GM19239 (cell line): ENCODE measurements at places on chromosomes 6 and 20.

- peak; percentile 50 for DNase-seq
Measured at GRCh38 chr20:51497542-51498467, 44.7 kb downstream of the NFATC2 start.

GRCh38 chr6:1312203-1312472 is 240 bp downstream of the FOXQ1 start:
- DNase-seq: no peak

GRCh38 chr6:33207552-33208090 is 679 bp upstream of the RING1 start:
- DNase-seq: no peak

GRCh38 chr20:32128167-32128566 is 18.7 kb downstream of the TM9SF4 start:
- no peak for DNase-seq

DNA sequence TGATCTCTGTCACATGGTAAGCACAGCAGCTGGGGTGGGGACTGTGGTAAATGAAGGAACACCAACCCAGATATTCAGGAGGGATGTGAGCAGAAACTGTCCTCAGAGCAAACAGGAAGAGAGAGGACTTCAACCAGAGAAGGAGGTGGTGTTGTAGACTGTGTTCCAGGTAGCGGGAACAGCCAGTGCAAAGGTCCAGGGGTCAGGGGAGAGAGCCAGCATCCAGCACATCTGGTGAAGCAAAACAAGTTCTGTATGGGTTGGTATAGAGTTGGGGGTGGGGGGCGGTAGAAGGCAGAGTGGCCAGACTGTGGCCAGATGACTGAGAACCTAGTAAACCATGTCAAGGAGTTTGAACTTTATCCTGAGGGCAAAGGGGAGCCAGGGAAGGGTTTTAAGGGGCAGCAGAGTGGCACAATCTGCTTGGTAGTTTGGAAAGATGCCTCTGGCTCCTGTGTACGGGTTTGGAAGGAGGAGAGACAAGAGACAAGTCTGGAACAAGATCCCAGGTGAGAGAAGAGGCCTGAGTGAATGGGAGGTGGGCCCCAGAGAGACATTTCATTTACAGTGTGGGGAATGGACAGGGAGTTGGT is 27.8 kb upstream of the TTPAL start:
- no peak for DNase-seq

DNA sequence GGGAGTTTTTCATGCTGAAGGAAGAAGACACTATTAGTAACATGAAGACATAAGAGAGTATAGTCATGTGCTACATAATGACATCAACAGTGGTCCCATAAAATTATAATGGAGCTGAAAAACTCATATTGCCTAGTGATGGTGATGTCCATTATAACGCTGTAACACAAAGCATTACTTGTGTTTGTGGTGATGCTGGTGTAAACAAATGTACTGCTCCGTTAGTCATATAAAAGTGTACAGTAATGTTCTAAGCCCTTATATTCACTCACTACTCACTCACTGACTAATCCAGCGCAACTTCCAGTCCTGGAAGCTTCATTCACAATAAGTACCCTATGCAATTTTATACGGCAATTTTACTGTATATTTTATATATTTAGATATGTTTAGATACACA is 26.8 kb upstream of the ASF1A start:
- no peak for DNase-seq

DNA sequence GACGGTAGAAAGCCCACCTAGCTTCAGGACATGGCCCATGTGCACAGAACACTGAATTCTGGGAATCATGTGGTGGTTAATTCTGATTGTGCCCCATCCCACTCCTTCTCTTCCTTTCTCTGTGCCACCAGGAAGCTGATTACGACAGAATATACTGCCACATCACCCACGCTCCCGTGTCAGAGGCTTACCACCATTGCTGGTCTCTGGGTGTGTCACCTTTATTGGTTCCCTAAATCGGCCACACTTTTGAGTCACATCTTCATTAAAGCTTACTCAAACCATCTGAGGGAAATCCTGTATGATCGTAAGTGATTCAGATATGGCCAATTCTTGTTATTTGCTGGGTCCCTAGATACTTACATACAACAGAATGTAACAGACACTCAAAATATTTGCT is 3.1 kb downstream of the TRMT6 start:
- no peak for DNase-seq

- no peak for DNase-seq
Measured at GRCh38 chr6:36786055-36786675, 53.1 kb downstream of the CPNE5 start.

DNA sequence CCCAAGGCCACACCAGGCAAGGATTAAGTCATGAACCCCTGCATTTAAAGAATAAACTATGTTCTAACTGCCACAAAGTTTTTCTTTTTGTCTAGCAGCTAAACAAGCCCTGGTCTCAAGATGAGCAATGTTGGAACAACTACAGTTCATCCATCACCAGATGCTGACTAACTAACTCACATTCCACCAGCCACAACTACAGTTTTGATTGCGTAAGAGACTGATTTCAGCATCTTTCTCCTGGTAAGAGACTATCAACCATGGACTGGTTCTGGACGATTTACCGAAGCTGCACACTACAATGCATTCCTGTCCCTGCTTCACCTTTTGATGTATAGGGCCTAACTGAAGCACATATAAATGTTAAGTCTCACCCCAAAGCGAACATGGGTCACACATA is 43.0 kb downstream of the F13A1 start:
- no peak for DNase-seq

GRCh38 chr6:101826678-101827077 is 433.2 kb downstream of the GRIK2 start:
- no peak for DNase-seq

GRCh38 chr6:21514288-21514687 is 79.3 kb upstream of the SOX4 start:
- no peak for DNase-seq

DNA sequence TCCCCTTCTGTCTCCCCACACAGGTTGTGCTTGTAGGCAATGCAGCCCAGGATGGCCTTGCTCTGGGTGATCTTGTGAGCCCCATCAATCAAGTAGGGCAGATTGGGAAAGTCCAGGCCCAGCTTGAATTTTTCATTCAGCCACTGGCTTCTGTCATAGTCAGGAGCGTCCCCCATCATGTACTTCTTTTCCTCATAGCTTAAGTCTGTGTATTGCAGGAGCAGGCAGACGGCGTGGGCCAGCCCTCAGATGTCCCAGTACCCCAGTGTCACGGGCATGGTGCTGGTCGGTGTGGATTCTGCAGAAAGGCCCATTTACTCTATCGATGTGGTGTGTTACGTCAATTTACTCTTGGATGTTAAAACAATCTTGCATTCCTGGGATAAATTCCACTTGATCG is 40.1 kb upstream of the SLC16A10 start:
- DNase-seq: no peak

DNA sequence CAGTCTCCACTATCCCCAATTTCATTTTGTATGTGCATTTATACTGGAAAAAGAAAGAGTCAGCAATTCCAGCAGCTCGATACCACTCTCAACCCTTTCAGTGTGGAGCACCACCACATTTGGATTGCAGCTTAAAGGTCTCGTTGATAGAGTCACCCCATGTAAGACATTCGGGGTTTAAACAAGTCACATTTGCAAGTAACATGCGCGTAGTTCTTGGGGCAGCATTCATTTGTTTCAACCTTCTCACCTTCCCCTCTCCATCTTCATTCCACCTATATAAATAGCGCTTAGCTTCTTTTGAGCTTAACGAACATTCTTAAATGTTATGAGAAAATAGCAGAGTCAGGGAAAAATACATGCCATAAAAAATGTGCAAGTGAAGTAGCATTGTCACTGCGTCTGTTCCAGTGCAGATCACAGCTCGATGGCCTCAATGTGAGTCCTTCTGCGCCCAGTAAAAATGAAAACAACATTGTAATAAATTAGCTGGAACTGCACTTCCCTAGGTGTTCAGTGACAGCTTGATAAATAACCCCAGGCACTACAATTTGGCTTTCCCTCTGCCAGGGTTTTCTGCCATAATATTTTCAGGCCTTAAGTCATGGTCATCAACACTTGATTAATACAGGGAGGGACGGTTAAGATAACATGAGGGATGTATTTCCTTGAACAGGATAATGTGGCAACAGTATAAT is 737.8 kb upstream of the NRSN1 start:
- no peak for DNase-seq

GRCh38 chr6:10587656-10588406 is 66.7 kb downstream of the GCNT2 start:
- DNase-seq: no peak

DNA sequence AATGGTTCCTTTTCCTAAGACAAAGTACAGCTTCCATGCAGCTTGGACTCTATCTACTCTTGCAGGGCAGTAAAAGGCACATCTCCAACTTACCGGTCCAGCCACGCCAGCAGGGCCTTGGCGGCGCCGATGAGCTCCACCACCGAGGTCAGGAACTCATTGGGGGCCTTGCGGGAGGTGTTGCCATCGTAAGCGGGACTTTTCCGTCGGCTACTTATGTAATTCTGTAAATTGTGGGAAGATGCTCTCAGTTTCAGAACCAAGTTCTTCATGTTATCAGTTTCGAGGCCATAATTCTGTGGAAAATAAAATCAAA is 68.5 kb downstream of the CNKSR3 start:
- no peak for DNase-seq

DNA sequence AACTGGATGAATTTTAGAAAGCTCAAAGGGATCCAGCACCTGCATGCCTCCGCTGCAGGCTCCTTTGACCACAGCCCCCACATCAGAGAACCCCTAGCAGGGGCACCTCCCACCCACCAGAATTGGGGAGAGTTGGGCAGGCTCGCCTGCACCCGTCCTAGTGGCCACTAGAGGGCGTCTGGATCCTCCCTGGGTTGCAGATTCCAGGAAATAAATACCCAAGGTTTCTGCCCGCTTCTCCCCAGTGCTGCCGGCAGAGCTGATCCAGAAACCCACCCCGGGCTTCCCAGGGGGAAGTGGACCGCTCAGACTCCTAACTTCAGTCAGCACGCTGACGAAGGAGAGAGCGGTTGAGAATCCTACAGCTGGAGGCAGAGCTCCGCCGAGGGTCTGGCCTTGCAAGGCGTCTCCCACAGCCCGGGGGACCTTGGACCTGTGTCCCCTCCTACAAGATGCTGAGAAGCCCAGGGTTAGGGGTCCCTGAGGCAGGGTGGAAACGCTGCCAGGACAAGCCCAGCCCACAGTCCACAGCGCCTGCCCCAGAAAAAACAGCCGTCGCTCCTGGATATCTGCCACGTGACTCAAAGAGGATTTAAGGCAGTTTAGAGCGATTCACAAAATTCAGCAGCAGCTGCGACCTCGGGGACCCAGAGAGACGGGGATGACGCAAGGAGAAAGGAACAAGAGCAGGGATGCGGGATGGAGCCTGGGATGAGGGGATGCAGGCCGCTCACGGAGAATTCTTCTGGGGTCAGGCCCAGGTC is 32.6 kb upstream of the PHACTR3 start:
- DNase-seq: peak; percentile 85

DNA sequence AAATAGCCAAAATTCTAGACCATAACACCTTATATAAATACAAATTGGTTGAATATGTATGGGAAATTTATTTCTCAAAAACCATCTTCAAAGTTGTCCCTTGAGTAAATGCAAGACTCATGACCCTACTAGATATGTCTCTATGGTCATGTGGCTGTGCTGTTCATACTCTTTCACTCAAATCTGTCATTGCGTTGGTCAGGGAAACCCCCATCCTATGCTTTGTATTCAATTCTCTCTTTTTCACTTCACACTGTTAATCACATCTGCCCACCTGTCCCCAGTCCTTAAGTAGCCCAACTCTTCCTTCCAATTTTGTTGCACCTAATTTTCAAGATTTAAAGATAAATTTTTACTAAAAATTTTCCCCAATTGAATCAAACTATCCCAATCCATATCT is 51.0 kb downstream of the RPS12 start:
- DNase-seq: no peak

GRCh38 chr6:30802731-30803130 is 58.4 kb upstream of the IER3 start:
- DNase-seq: no peak

GRCh38 chr20:37354210-37355195 is 8.6 kb downstream of the SRC start:
- no peak for DNase-seq

DNA sequence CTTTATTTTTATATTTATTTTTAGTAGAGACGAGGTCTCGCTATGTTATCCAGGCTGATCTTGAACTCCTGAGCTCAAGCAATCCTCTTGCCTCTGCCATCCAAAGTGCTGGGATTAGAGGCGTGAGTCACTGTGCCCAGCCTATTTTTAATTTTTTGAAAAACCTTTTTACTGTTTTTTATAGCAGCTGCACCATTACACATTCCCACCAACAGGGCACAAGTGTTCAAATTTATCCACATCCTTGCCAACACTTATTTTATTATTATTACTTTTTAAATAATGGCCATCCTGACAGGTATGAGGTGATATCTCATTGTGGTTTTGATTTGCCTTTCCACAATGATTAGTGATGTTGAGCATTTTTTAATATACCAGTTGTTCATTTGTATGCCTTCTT is 42.5 kb downstream of the PACSIN1 start:
- DNase-seq: no peak

DNA sequence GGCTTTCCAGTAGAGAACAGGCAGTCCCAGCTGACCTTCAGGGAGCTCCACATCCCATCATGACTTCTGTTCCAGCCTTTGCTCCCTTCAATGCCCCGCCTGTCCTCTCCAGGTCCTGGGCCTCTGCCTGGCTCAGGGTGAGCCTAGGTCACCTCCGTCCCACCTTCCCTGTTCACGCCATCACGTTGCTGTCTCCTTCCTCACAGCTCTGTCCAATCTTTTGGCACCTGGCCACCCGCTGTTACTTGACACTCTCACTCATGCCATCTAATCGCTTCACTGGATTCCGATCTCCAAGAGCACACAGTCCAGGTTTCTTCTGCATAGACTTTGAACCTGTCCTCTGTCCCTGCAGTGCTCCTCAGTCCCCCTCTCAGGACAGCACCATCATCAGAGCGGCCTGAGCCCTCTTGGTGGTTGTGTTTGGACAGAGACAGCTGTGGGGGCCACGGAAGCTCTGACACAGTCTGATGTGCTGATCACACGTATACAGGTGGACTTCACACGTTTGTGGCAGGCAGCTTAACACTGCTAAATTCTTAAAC is 34.7 kb upstream of the TIAM2 start:
- DNase-seq: no peak

DNA sequence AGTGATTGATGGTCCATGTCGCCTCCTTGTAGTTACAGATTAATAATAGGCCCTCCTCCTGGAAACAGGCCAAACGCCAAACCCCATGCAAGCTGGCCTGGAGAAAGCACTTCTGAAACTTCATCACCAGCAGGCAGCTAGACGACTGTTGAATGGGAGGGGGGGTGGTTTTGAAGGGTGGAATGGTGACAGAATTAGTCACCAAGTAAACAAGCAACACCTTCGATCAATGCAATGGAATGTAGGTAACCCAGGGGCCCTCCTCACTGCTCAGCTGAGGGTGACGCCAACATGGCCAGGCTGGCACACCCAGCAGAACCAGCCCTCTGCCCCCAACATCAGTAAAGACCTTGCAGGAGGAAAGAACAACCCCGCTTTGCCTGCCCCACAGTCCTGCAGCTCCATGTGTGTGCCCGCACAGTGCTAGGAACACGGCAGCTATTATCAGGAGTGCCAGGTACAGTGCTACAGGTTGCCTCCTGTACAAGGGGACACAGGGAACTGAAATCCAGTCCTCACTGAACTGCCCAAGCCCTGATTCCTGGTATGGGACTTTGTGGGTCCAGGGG is 2.7 kb downstream of the BCAS1 start:
- peak; percentile 36 for DNase-seq

- DNase-seq: no peak
Measured at GRCh38 chr6:82362878-82363427, 664 bp upstream of the TPBG start.

GRCh38 chr20:44231713-44232468 is 15.2 kb upstream of the GDAP1L1 start:
- DNase-seq: no peak

- no peak for DNase-seq
Measured at GRCh38 chr6:19616022-19616421, 221.1 kb upstream of the ID4 start.
